ENCODE measurements at places on chromosomes 12 and 14. TPM values are rescaled to one million over a fixed set of nuclear protein-coding genes. Genes with fewer than 3 reads are reported as not detected.

CFAP73 gene
- not detected for total RNA-seq

SMIM41 gene
- total RNA-seq = not detected

PTGER2 gene
- total RNA-seq = 0.78 TPM

ITGA7 gene
- 0.28 TPM for total RNA-seq

AKAP5 gene
- 0.05 TPM for total RNA-seq

DIABLO gene
- total RNA-seq = 77.1 TPM

SIRT4 gene
- 1.5 TPM for total RNA-seq
